ENCODE measurements at places on chromosomes 11 and 22.

- no peak for DNase-seq
Observed at GRCh38 chr22:20967697-20968211, 699 bp downstream of the AIFM3 start.

GRCh38 chr22:39220890-39221850 is 23.6 kb downstream of the PDGFB start:
- no peak for DNase-seq

DNA sequence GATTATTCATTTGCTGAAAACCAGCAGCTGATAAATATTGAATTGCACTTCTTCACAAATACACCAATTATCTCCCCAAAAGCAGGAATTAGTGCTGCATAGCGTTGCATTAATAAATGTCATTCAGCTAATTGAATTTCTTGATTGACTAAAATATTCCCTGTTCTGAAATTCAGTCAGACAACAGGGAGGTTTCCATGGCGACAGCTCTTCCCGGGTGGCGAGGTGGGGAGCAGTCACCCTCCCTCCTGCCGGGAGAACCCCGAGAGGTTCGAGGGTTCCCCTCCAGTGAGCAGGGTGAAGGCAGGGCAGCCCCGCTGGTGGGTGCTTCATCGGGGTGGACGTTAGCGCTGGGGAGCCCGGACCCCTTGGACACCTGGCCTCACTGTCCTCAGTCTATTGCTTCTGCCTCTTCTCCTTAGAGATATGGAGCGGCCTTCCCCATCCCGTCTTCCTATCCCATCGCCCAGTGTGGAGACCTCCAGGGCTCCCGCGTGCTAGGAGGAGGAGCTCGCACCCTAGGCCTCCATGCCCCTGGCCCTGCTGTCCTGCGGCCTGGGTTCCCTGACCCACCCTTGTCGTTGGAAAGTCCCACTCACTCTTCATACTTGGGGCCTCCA is 983.5 kb downstream of the BRD1 start:
- DNase-seq: no peak

DNA sequence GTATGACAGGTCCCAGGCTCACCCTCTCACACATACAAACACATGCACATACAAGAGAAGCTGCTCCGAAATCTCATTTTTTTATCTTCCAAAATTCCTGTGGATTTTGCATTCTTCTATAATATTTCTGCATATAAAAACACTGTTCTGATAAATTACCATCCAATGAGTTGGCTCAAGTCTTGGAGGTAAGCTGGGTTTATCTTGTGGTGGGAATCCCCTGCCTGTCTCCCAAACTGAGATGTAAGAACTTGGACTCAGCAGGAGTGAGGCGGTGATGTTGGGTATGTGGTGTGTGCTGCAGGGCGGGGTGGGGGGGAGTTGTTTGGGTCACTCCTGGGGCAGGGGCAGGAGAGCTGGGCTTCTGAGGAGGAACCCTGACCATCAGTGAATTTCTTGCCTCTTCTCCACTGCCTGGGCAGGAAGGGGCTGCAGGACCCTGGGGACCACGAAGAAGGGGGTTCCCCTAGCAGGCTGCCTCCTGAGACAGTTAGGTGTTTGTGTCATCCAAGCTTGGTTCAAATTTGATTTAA is 6.8 kb upstream of the P2RY6 start:
- DNase-seq: no peak

DNA sequence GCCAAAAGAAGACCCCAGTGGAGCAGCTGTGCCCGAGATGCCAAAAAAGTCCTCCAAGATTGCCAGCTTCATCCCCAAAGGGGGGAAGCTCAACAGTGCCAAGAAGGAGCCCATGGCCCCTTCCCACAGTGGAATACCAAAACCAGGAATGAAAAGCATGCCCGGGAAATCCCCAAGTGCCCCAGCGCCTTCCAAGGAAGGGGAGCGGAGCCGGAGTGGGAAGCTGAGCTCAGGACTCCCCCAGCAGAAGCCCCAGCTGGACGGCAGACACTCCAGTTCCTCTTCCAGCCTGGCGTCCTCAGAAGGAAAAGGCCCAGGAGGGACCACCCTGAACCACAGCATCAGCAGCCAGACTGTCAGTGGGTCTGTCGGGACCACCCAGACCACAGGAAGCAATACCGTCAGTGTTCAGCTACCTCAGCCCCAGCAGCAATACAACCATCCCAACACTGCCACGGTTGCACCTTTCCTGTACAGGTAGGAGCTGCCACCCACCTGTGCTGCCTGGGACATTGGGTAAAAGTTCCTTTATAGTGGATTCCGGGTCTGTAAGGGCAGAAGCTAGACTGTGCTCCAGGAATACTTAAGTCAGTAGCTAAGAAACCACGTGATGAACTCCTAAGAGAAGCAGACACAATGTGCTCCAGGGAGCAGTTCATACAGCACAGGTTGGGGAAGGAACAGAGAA is 221.3 kb downstream of the NAV2 start:
- no peak for DNase-seq

- DNase-seq: no peak
Observed at GRCh38 chr11:96367342-96367741, 22.4 kb downstream of the CCDC82 start.
